ENCODE measurements at places on chromosomes 2 and 18. TPM values are rescaled to one million over a fixed set of nuclear protein-coding genes. Genes with fewer than 3 reads are reported as not detected.

DNA sequence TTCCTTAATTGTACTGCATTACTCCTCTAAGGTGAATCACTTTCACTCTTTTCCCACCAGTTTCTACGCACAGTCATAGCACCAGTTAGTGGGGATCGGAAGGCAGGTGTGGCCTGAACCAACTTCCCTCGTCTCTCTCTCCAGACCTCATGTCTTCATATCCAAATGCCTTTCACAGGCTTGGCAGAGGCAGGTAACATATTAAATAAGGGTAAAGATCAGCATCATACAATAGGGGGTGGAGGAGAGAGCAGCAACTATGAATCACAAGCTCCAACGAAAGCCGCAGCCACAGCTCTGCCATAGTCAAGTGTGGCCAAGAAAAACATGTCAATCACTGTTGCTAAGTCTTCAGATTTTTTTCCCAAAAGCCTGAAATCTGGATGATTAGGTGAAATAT, 40.3 kb downstream of the AP1S3 start:
- DNase-seq = peak; percentile 70
- no peak overlapping the region for H3K4me3 ChIP-seq
- no peaks in the 10 kb centered on the region for H3K27me3 ChIP-seq
- H3K4me1 ChIP-seq = peaks cover 5% of the 10 kb centered on the region
- no peaks in the 10 kb centered on the region for H3K36me3 ChIP-seq

GRCh38 chr18:79587226-79587741, 92.3 kb upstream of the CTDP1 start:
- H3K27ac ChIP-seq = no peak overlapping the region
- no peak overlapping the region for H3K4me3 ChIP-seq
- H3K4me1 ChIP-seq = no peaks in the 10 kb centered on the region
- H3K27me3 ChIP-seq = no peaks in the 10 kb centered on the region
- DNase-seq = no peak

The IL36B gene
- not detected for polyA plus RNA-seq

- H3K4me1 ChIP-seq = no peaks in the 10 kb centered on the region
- no peaks in the 10 kb centered on the region for H3K36me3 ChIP-seq
- peak; percentile 35 for DNase-seq
- H3K27me3 ChIP-seq = no peaks in the 10 kb centered on the region
- H3K27ac ChIP-seq = no peak overlapping the region
- no peak overlapping the region for H3K4me3 ChIP-seq
Observed at GRCh38 chr18:26791676-26792075, 73.8 kb downstream of the AQP4 start.

The CFAP65 gene
- not detected for polyA plus RNA-seq

- no peak overlapping the region for H3K4me3 ChIP-seq
- H3K36me3 ChIP-seq = no peaks in the 10 kb centered on the region
- peaks cover 13% of the 10 kb centered on the region for H3K27me3 ChIP-seq
Observed at GRCh38 chr18:49632588-49632987, 70.7 kb downstream of the LIPG start.

DNA sequence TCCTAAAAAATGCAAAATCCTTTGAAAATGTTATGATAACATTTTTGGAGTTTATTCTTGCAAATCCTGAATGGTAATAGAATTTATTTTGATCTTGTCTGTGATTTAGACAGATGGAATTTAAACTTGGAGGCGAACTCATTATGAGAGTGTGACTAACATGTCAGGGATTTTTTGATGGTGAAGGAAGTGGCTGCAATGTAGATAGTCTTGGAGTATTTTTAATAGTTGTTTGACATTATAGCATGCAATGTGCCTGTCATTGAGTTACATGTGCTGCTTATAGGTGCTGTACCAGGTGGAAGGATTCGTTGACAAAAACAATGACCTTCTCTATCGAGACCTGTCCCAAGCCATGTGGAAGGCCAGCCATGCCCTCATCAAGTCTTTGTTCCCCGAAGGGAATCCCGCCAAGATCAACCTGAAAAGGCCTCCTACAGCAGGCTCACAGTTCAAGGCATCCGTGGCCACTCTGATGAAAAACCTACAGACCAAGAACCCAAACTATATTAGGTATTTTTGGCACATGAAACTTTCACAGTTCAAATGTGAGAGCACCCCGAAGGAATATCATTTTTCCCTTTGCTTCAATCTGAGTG, 141.8 kb downstream of the MYO1B start:
- H3K4me1 ChIP-seq = peaks cover 30% of the 10 kb centered on the region
- peaks cover 11% of the 10 kb centered on the region for H3K36me3 ChIP-seq
- H3K27me3 ChIP-seq = no peaks in the 10 kb centered on the region
- H3K4me3 ChIP-seq = no peak overlapping the region

The RNF125 gene
- polyA plus RNA-seq = 0.67 TPM

The PLEK gene
- not detected for polyA plus RNA-seq

GRCh38 chr2:24512831-24513230, 21.8 kb downstream of the NCOA1 start:
- no peak overlapping the region for H3K27ac ChIP-seq
- H3K4me3 ChIP-seq = no peak overlapping the region
- peaks cover 2% of the 10 kb centered on the region for H3K4me1 ChIP-seq
- no peaks in the 10 kb centered on the region for H3K27me3 ChIP-seq

The CRACDL gene
- not detected for polyA plus RNA-seq

- H3K36me3 ChIP-seq = no peaks in the 10 kb centered on the region
- H3K27ac ChIP-seq = no peak overlapping the region
- H3K4me3 ChIP-seq = no peak overlapping the region
- no peaks in the 10 kb centered on the region for H3K27me3 ChIP-seq
Observed at GRCh38 chr2:79619442-79619841, 106.6 kb downstream of the CTNNA2 start.

The CROCC2 gene
- 0.12 TPM for polyA plus RNA-seq

DNA sequence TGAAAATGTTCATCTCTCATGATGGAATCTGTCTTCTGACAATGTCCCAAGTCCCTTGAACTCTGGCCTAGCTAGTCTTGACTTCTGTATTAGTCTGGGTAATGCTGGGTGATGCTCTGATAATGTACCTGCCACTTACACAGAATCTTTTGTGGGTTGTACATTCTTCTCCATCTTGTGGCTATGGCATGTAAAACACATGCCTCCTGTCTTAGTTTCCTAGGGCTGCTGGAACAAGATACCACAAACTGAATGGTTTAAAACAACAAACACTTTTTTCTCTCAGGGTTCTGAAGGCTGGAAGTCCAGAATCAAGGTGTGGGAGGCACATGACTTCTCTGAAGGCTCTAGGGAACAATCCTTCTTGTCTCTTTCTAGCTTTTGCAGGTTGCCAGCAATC, 57.1 kb downstream of the RAPGEF4 start:
- DNase-seq = peak; percentile 17
- H3K27ac ChIP-seq = no peak overlapping the region
- H3K4me1 ChIP-seq = no peaks in the 10 kb centered on the region
- H3K4me3 ChIP-seq = no peak overlapping the region
- H3K36me3 ChIP-seq = no peaks in the 10 kb centered on the region

DNA sequence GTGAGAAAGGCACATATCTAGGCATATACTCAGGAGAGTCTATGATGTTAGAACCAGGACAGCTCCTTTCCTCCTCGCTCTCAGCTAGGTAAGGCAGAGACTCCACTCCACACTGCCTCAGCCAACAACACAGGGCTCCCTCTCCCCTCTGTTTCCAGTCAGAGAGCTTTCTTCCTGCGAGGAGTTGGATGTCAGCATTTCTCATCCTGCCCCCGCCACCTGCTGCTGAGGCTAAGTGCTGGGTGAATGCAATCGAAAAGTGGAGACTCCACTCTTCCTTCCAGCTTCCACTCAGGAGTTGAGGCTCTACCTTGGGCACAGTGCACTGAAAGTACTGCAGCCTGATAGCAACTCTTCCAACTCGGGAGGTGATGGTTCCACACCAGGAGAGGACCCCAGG, 177.2 kb upstream of the RAB6C start:
- no peaks in the 10 kb centered on the region for H3K27me3 ChIP-seq
- DNase-seq = no peak
- H3K4me3 ChIP-seq = no peak overlapping the region
- H3K36me3 ChIP-seq = no peaks in the 10 kb centered on the region
- H3K27ac ChIP-seq = no peak overlapping the region

- no peak overlapping the region for H3K4me3 ChIP-seq
- peaks cover 11% of the 10 kb centered on the region for H3K4me1 ChIP-seq
- no peak for DNase-seq
- no peaks in the 10 kb centered on the region for H3K27me3 ChIP-seq
- H3K27ac ChIP-seq = no peak overlapping the region
- peaks cover 20% of the 10 kb centered on the region for H3K36me3 ChIP-seq
Observed at GRCh38 chr18:48670751-48671560, 132.1 kb downstream of the CTIF start.

- H3K4me3 ChIP-seq = no peak overlapping the region
- no peaks in the 10 kb centered on the region for H3K27me3 ChIP-seq
- no peak for DNase-seq
- H3K27ac ChIP-seq = no peak overlapping the region
- no peaks in the 10 kb centered on the region for H3K4me1 ChIP-seq
Observed at GRCh38 chr2:230050136-230050535, 18.6 kb downstream of the SLC16A14 start.

DNA sequence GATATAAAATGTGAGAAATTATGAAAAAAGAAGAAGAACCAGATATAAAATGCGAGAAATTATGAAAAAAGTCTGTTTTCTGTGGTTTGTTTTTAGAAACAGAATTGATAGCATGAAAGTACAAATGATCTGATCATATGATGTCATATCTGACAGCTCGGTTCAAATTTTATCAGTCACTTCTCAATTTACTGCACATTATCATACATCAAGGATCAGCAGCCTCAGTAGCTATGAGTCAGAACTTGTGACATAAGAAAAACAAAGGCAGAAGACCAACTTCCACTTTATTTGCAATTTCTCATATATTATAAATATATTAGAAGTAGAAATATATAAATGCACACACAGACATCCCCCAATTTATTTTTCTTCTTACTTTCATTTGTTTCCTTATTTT, 634.0 kb downstream of the LRP1B start:
- DNase-seq = peak; percentile 27
- H3K4me3 ChIP-seq = no peak overlapping the region
- no peaks in the 10 kb centered on the region for H3K27me3 ChIP-seq

DNA sequence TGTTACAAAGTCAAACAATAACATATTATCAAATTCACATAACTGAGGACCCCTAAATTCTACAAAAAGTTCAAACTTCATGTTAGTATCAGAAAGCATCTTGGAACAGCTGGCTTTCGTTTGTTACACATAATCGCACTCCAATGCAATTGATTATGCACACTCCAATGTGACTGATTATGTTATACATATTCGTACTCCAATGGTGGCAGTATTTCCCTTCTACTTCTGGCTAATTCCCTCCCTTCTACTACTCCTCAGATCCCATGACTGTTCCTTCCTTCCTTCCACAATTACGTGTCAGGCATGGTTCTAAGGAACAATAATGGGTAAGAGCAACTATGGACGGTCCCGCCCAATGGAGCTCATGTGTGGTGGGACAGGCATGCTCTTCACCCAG, 137.1 kb upstream of the CCDC150 start:
- H3K4me1 ChIP-seq = no peaks in the 10 kb centered on the region
- DNase-seq = no peak
- H3K36me3 ChIP-seq = no peaks in the 10 kb centered on the region
- no peak overlapping the region for H3K4me3 ChIP-seq
- no peaks in the 10 kb centered on the region for H3K27me3 ChIP-seq

- DNase-seq = no peak
- no peaks in the 10 kb centered on the region for H3K27me3 ChIP-seq
- no peak overlapping the region for H3K4me3 ChIP-seq
Observed at GRCh38 chr18:47996091-47996541, 65.7 kb upstream of the SMAD2 start.

- H3K27me3 ChIP-seq = no peaks in the 10 kb centered on the region
- peak; percentile 62 for DNase-seq
- no peak overlapping the region for H3K4me3 ChIP-seq
- H3K36me3 ChIP-seq = no peaks in the 10 kb centered on the region
- H3K4me1 ChIP-seq = peaks cover 3% of the 10 kb centered on the region
Observed at GRCh38 chr2:172674034-172674967, 61.3 kb upstream of the RAPGEF4 start.

- no peak overlapping the region for H3K27ac ChIP-seq
- H3K27me3 ChIP-seq = no peaks in the 10 kb centered on the region
- no peak for DNase-seq
- H3K36me3 ChIP-seq = no peaks in the 10 kb centered on the region
- H3K4me1 ChIP-seq = no peaks in the 10 kb centered on the region
- no peak overlapping the region for H3K4me3 ChIP-seq
Observed at GRCh38 chr2:85377083-85377482, 22.5 kb downstream of the ELMOD3 start.

DNA sequence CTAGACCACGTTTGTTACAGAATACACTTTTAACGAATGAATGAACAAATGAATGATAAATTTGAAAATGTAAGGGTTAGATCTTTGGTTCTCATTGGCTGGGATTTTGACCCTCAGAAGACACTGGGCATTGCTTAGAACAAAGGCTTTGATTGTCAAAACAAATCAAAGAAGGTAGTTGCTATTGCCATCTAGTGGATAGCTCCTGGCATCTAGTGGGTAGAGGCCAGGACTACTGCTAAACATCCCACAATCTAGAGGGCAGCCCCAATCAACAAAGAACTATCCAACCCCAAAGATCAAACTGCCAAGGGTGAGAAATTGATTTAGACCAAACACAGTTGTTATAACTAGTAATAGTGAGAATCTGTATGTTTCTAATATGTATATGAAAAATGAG, 552.3 kb downstream of the KCNJ3 start:
- DNase-seq = no peak
- H3K27ac ChIP-seq = no peak overlapping the region
- H3K4me1 ChIP-seq = no peaks in the 10 kb centered on the region
- H3K4me3 ChIP-seq = no peak overlapping the region
- no peaks in the 10 kb centered on the region for H3K27me3 ChIP-seq

The GALR1 gene
- not detected for polyA plus RNA-seq

GRCh38 chr2:217623281-217623912, 379.4 kb downstream of the TNS1 start:
- H3K27ac ChIP-seq = no peak overlapping the region
- no peaks in the 10 kb centered on the region for H3K27me3 ChIP-seq
- H3K4me3 ChIP-seq = no peak overlapping the region

- no peaks in the 10 kb centered on the region for H3K36me3 ChIP-seq
- DNase-seq = no peak
- no peaks in the 10 kb centered on the region for H3K27me3 ChIP-seq
- no peak overlapping the region for H3K4me3 ChIP-seq
- no peak overlapping the region for H3K27ac ChIP-seq
Observed at GRCh38 chr18:79859314-79859713, 61.6 kb downstream of the KCNG2 start.

DNA sequence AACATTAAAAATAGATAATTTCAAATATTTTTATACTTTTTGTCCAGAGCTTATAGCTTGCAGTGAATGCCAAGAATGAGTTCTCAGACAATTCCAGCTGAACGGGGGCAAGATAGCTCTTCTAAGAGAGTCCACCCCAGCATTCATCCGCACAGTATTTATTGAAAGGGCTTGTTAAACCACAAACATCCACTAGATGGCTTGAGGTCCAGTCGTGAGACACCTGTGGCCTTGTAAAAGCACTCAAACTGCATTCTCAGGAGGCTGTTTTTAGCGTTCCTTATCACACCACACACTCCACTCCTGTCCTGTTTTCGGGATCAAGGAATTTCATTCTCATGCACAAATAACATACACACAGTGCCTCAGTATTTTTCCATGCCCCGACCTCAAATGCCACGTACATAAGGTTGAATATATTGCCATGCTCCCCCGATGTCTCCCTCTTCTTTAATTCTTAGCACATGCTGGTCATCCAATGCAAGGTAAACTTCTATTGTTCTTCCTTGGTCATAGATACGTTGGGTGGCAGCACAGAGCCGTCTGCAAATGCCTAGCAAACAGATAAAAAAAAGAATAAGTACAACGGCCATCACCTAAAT, 47.4 kb downstream of the DNAJC10 start:
- no peaks in the 10 kb centered on the region for H3K27me3 ChIP-seq
- H3K27ac ChIP-seq = no peak overlapping the region
- H3K4me3 ChIP-seq = no peak overlapping the region
- H3K4me1 ChIP-seq = no peaks in the 10 kb centered on the region
- peaks cover 2% of the 10 kb centered on the region for H3K36me3 ChIP-seq
